ENCODE measurements at places on chromosomes 1 and 21.

GRCh38 chr1:100643471-100644196 is 75.9 kb upstream of the VCAM1 start:
- DNase-seq = no peak

- no peak for DNase-seq
Observed at GRCh38 chr1:87052961-87053360, 138.5 kb downstream of the HS2ST1 start.

GRCh38 chr1:245480393-245481120 is 325.8 kb downstream of the KIF26B start:
- no peak for DNase-seq

GRCh38 chr21:28944296-28944695 is 48.4 kb downstream of the LTN1 start:
- no peak for DNase-seq

GRCh38 chr1:228986093-228986904 is 251.0 kb downstream of the RHOU start:
- no peak for DNase-seq

DNA sequence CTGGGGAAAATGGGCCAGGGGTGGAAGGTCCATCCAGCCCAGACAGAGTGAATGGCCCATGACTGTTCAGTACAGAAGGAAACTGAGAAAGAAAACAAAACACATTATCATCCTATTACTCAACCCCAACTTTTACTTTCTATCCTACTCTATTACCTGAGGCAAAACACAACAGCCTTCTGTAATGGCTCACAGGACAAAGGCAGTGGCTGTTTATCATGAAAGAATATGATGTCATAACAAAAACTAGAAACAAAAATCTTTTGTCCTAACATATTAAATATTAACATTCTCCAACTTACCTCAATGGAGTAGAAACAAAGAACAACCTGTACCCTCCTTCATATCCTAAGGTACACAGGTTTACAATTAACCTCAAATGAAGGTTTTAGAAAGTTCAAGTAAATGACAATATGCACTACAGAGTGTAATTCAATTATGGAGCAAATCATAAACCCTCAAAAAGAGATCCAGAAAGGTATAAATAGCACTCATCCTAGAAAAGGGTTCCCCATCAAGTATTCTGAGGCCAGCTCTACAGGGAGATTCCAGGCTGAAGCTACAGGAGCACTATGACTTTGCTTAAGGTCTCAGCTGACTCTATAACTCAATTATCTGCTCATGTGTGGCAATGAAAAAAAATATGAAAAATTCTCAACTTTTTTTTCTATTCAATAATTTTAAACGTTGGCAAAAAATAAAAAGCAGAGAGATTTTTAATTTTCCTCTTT is 15.1 kb downstream of the ELK4 start:
- DNase-seq = no peak

DNA sequence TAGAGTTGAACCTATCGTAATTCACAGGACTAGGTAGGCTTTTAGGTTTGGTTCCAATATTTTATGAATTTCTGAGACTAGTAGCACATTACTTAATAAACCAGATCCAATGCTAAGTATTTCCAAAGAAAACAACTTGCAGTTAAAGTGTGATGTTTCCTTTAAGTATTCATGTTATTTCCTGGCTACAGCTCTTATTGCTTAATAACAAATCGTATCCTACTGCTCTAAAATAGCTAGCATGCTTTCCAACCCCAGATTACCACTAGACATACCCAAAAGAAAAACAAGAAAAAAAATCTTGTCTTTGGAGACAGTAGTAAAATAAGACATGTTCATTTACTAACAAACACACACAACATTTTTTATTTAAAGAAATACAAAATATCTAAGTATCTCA is 898 bp downstream of the KRTAP27-1 start:
- no peak for DNase-seq

DNA sequence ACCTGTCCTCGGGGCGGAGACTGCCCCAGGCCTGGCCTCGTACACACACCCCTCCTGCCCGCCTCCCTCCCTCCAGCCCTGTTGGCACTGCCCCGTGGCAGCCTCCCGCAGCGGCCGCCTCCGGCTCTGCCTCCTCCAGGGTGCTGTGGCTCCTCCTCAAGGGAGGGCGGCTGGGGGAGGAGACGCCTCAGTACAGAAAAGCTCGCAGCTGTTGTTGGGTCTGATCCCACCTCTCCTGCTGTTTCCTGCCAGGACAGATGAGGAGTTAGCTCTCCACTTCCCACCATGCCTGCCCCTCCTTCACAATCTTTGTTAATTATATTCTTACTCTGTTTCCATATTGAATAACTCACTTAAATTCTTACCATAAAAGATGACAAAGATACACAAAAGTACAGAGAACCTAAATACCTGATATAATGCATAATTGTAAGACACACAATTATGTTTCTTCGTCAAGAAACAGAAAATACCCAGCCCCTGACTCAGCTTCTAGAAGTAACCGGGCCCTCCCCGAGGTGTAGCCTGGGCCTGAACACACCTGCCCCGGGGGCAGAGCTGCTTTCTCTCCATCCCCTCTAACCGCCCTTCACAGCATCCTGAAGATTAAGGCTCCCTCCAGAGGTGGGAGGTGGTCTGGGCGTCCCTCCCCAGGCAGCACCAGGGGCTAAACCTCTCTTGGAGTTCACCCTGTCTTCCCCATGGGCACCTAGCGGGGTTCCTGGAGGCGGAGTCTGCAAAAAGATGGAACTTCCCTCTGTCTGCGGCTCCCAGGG is 30.6 kb upstream of the COL6A1 start:
- DNase-seq = no peak

DNA sequence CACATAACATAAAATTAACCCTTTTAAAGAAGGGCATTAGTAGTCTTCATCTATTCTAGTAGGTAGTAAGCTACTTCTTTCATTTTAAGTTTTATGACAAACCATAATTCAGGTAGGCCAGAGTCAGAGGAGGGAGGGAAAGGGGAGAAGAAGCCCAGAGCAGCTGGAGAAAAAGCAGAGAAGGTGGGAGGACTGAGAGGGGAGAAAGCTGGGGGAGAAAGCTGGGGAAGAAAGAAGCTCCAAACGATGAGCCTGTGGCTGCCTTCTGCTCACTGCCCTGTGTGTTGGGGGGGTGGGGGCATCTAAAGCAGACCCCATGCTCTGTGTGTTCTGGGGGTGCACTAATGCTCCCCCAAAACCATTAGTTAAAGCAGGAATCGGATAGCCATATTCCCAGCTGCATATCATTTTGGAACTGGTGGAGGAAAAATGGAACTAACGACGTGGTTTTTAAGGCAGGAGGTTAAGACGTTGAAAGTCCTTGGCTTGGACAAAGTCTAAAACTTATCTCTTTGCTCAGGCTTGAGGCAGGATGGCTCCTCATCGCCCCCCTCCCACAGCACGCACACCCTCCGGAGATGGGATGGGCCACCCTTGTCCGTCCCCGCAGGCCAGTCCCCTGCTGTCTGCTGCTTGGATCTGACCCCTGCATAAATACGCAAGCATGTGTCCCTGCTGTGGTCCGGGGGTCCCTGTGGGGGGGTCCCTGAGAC is 184.2 kb downstream of the DYRK1A start:
- no peak for DNase-seq

GRCh38 chr1:162663086-162663485 is 30.8 kb downstream of the DDR2 start:
- DNase-seq = no peak

DNA sequence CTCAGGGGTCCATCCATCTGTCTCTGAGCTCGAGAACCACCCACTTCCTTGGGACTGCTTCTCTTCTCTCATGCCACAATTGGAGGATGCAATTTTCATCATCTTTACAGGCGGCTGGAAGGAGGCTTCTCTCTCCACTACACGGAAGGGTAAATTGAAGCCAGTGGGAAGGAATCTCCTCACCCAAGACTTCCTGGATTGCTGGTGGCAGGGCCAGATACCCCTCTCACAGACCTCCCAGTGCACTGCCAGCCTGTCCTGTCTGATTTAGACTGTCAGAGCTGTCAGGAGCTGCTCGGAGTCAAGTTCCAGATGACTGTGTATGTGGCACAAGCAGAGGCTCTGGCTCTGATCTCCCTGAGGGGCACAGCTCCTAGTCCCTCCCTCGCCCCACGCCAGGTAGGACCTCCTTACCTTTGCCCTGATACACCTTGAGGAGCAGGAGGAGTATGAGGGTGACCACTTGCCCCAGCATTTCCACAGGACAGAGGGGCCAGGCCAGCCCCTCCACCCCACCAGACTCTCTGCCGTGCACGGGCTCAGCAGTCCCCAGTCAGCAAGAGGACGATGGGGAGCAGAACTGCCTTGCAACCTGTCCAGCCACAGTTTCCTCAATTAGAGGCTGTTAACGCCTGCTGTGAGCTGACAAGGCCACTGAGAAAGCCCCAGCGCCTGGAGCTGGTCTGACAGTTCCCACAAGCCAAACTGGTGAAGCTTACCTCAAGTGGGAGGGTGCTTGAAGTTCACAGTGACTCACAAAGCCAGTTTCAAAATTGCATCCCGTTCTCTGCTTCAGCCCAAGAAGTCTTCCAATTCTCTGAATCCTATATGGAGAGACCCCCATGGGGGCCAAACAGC is at the start of gene CD244:
Gene CD244, minus strand, starts transcription at position 685 of the 858 bp plus-strand sequence. Its CDS starts 210 bp downstream, at position 475.
- DNase-seq = no peak

DNA sequence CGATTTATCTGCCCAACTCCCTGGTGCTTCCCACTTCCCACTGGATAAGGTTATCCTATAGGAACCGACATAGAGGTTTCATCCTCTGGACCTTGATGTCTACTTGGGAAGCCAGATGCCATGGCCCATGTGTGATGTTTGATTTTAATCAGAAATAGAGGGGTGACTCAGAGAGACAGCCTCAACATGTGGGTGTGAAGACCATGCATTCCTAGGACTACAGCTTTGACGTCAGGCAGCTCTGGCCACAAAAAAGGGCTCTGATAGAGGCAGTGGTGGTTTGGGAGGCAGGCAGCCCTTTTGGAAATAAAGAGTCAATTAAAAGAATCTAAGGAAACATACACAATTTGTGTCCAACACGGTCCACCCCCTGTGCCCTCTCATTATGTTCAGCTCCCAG is 5.2 kb upstream of the SH2D2A start:
- no peak for DNase-seq

- DNase-seq = no peak
Observed at GRCh38 chr1:160887071-160887470, 2.1 kb upstream of the ITLN1 start.

DNA sequence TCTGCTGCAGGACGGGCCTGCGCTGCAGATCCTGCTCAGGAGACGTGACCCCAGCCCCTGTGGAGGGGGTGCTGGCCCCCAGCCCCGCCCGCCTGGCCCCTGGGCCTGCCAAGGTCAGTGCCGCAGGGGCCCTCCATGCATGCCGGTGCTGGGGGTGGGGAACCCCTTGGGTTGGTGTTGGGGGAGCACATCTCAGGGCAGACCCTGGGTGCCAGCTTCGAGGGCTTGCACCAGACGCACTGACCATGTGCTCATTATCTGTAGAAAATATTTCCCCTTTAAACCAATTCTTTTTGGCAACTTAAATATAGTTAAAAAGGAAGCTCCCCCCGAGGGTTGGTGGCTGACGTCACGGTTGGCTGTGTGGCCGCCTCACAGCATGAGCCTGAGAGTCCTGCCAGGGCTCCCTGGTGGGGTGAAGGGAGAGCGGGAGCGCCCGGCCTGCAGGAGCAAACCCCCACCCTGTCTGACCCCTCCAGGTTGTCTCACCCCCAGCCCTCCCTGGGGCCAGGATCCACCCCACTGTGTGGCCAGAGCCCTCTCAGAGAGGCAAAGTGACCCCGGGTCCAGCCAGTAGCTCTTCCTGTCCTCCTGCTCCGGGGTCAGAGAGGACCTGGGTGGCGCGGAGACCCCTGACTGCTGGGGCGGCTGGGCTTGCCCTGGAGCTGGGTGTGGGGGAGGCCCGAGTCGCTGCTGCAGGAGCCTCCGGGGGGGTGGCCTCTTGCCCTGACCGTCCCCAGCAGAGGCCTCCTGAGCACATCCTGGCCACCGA is 5.3 kb upstream of the PFKL start:
- no peak for DNase-seq

GRCh38 chr1:207922554-207922953 is 11.6 kb upstream of the CD34 start:
- DNase-seq = no peak

GRCh38 chr1:152954436-152954835 is 7.4 kb downstream of the SPRR5 start:
- no peak for DNase-seq

DNA sequence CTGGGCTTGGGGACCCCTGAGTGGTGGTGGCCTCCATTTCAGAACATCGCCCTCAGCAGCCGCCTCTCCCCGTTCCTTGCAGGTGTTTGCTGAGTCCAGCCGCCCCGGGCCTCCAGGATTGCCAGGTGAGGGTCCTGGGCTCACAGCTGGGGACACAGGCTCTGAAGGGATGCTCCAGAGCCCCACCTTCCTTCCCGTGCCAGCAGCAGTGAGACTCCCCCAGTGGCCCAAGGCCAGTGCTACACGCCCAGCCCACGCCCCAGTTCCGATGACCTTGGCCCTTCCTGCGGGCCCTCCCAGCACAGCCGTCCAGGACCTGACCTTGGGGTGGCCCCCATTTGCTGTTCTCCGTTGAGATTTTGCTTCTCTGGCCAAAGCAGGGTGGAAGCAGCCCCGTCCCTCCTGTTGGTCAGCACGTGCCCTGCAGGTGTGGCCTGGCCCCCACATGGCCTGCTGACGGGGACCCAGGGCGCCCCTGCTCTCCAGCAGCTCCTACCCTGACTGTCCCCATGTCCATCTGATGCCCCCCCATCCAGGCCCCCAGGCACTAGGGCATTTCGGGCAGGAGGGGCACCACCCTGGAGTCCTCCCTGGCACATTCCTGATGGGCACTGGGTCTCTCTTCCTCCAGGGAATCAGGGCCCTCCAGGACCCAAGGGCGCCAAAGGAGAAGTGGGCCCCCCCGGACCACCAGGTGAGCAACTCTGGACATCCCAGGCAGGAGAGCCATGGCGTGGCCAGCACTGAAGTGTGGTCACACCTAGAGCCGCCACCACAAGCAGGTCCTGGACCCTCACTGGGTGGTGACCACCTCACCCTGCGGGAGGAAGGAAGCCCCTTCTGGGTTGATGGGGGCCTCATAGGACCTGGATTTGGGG is 45.0 kb downstream of the SLC19A1 start:
- DNase-seq = no peak

DNA sequence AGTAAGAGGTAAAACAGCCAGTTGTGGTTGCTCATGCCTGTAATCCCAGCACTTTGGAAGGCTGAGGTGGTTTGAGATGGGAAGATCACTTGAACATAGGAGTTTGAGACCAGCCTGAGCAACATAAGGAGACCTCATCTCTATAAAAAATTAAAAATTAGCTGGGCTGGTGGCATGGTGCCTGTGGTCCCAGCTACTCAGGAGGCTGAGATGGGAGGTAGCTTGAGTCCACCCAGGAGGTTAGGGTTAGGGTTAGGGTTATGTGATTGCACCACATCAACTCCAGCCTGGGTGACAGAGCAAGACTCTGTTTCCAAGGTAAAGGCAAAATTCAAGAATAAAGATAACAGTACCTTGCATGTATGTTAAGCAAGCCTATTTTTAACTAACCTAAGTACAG is 3.5 kb downstream of the SAMSN1 start:
- DNase-seq = no peak

DNA sequence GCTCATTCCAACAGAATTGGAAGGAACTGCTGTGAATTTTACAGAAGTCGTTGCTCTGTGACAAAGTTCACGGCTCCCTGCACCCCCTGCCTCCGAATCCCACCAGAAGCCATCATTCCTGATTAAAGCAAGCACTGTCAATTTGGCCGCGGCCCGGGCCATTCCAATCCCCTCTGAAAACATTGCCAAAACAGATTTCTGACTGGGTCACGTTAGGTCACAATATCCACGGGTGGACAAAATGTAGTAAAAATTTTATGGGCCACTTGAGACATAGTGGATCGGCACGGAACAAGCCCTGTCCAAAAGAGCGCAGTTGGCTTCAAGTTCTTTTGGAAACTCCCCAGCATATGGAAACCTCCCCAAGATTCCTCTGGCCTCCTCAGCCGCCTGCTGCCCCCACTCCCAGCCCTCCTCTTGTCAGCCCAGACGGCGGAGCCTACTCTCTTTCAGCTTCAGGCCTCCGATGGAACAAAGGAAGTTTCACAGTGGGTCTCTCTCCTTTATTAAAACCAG is 67.2 kb upstream of the IFNAR2 start:
- DNase-seq = no peak

Data from cortex of kidney (tissue), 1 donor.